Mammary epithelial cell (primary cell): ENCODE measurements at places on chromosomes 4 and X. TPM values are rescaled to one million over a fixed set of nuclear protein-coding genes. Genes with fewer than 3 reads are reported as not detected.

The TMPRSS11B gene
- not detected for polyA plus RNA-seq

DNA sequence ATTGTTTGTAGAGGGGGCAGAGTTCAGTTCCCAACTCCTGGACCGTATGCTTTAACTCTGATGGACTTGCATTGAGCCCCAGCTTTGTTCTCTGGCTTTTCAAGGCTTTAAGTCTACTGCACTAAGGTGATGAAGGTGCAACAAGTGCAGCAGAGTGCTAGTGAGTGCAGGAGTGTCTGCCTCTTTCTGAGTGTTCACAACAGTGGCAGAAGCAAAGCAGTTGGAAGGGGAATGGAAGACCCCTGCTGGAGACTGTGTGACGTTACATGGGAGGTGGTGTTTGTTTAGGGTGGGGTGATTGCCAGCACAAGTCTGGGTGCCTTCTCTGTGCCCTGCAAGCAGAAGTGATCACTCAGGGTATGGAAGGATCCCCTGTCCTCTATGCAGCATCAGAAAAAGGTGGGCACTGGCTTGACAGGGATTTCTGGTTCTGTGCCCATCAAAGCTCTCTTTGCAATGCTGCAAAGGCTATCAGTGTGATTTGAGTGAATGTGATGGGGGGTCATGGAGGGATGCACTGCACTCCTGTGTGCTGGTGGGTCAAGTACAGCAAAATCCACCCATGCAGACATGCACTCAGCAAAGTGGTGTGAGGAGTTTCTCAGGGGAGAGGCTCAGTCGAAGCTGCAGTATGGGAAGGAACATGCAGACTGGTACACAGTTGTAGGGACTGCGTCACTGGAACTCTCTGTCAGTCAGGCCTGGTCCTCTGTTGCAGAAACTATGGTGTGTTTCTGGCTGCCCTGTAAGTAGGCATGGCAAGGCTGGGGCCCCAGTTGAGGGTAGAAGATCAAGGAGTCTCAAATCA, 70.9 kb upstream of the UGT2B7 start:
- no peak for DNase-seq

- no peak for DNase-seq
Observed at GRCh38 chr4:44736900-44737299, 10.5 kb upstream of the GNPDA2 start.

- no peak for DNase-seq
Observed at GRCh38 chr4:48945981-48946380, 39.4 kb upstream of the OCIAD2 start.

GRCh38 chr4:26425953-26426352, 64.3 kb downstream of the CCKAR start:
- no peak for DNase-seq

GRCh38 chr4:53672873-53673272, 81.6 kb upstream of the LNX1 start:
- no peak for DNase-seq

GRCh38 chrX:28599957-28600356, 12.7 kb downstream of the IL1RAPL1 start:
- DNase-seq: no peak
